ENCODE measurements at places on chromosomes 5 and 9.

- no peak for DNase-seq
Observed at GRCh38 chr5:160675988-160676387, 176.0 kb downstream of the ATP10B start.

DNA sequence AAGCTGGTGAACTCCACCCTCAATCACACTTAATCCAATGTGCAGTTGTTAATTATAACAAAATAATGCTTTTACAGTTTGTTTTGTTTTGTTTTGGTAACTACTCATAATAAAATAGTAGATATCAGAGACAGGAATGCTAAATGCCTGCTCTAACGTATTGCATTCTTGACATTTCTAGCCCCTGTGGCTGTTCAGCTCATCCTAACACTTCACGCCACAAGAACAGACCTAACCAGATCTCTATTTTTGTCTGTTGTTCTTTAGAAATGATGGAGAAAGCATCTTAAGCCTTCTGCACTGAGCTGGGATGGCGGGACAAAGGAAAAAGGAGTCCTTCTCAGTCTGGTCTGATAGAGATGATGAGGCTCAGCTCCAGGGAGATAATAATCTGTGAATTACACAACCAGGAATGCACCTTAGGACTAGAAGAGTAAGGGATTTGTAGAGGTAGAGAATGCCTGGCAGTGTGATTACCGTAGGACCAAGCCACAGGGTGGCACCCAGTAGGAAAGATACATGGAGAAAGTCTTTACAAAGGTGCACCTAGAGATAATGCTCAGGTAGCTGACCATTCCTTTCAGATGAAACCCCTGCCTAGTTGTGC lies 628.8 kb downstream of the PDE4D start:
- no peak for DNase-seq

DNA sequence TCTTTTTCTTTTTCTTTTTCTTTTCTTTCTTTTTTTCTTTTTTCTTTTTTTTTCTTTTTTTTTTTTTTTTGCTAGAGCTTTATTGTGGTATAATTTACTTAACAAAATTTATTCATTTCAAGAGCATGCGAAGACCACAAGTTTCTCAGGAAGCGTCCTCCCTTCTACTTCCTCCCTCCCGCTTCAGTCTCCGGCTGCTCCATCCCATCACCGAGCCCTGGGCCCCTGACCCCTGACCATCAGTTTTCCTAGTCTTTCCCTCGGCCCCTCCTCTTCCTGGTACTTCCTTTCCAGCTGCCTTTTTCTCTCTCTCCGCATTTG lies 34.7 kb downstream of the C9orf152 start:
- DNase-seq = no peak

GRCh38 chr5:145764325-145764724 lies 70.8 kb downstream of the PRELID2 start:
- no peak for DNase-seq

- no peak for DNase-seq
Observed at GRCh38 chr5:39223565-39224156, 4.3 kb upstream of the FYB1 start.

GRCh38 chr5:89041976-89042375 lies 159.0 kb upstream of the MEF2C start:
- DNase-seq = no peak

GRCh38 chr5:71946343-71947030 lies 160.8 kb upstream of the MAP1B start:
- DNase-seq = no peak

GRCh38 chr5:150777685-150778084 lies 872 bp upstream of the SMIM3 start:
- DNase-seq = no peak

GRCh38 chr5:119864286-119864685 lies 234.9 kb downstream of the FAM170A start:
- DNase-seq = no peak

- DNase-seq = no peak
Observed at GRCh38 chr9:17907779-17908508, 329.1 kb downstream of the SH3GL2 start.

- no peak for DNase-seq
Observed at GRCh38 chr9:98080326-98080725, 23.8 kb downstream of the NANS start.

DNA sequence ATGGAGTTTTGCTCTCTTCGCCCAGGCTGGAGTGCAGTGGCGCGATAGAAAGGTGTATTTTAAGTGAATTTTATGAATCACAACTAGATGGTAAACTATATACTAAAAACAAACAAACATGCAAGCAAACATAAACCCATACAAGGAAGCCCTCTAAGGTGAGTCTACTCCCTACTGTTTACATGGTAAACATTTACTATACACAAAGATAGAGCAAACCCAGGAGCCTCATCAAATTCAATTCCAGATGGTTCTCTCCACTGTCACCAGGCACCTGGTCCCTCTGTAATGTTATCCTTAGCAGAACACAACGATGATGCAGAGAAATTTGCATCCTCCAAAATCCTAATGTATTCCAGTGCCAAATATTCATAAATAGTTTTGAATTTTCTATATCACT lies 17.9 kb downstream of the ANKH start:
- DNase-seq = no peak

DNA sequence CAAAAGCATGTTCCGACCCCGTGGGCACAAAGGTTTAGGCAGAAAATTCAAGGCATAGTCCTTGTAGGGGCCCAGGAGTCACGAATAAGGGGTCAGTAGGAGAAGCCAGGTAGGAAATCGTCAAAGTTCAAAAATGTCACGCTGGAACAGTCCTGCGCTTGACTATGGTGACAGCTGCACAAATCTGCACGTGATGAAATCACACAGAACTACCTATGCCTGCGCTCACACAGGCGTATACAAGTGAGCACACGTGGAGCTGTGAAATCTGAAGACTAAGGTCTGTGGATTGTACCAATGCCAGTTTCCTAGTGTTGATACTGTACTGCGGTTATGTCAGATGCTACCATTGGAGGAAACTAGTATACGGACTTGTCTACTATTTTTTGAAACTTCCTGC lies 303.1 kb upstream of the PANK3 start:
- no peak for DNase-seq

All from effector CD8-positive, alpha-beta T cell (primary cell).